ENCODE measurements at places on chromosomes 1 and 21.

GRCh38 chr21:43325968-43326715, 100.8 kb downstream of the SIK1 start:
- no peak for DNase-seq

GRCh38 chr1:108669679-108670078, 8.8 kb upstream of the HENMT1 start:
- DNase-seq, result no peak

- no peak for DNase-seq
These were observed 9.1 kb downstream of the PLOD1 start for GRCh38 chr1:11943619-11944018.

DNA sequence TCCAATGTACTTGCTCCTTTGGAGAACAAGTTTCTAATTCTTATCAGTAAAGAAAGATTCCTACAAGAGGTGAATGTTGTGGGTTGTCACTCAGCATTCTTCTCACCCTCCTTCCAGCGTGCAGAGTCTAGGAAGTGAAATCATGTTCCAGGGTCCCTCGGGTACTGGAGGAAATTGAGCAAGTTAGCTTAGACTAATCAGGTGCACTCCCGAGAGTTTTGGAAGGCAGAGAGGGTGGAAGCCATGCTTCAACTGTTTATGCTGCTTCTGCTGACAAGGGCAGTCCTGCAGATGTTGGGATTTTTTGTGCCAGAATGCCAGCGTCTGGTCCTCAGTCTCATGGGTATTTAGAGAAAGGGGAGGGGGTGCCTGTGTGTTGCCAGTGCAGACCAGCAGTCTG, 5.3 kb upstream of the C1orf115 start:
- no peak for DNase-seq

GRCh38 chr1:42742617-42743316, 2.7 kb upstream of the CLDN19 start:
- DNase-seq, result no peak

DNA sequence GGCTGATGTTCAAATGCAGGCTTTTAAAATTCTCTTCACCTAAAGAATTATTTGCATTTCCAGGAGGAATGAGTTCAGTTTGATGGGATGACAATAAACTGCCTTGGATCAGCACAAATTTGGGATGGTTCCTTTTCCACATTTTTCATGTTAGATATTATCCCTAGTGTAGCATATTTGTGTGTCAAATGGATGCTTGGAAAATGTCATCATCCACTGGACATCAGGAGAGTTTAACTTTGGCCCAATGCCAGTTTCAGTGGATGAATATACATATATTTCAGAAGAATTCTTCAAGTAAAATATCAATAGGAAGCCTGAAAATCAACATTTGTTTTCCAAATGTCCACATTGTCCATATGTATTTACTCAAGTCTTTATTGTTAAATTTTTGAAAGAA, 116.5 kb upstream of the COL24A1 start:
- DNase-seq, result no peak

DNA sequence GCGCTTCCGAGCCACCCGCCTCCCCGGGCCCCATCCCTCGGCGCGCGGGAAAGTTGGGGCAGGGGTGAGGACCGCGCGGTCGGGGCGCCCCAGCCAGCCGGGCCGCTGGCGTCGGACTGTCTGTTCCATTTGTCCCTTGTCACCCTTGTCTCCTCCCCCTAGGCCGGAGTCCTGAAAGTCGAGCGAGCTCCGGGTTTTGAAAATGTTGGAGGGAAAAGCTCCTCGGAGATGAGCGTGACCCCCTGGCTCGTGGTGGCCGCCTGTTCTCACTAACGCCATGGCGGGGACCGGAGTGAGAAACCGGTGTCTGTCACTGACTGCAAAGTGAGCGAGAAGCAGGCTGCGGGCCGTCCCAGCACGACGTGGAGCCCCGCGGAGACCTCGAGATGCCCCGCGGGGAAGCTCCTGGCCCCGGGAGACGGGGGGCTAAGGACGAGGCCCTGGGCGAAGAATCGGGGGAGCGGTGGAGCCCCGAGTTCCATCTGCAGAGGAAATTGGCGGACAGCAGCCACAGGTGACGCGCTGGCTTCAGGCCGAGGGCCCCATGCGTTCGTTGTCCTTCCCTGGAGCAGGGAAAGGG, 491 bp downstream of the PER3 start:
- DNase-seq, result no peak

DNA sequence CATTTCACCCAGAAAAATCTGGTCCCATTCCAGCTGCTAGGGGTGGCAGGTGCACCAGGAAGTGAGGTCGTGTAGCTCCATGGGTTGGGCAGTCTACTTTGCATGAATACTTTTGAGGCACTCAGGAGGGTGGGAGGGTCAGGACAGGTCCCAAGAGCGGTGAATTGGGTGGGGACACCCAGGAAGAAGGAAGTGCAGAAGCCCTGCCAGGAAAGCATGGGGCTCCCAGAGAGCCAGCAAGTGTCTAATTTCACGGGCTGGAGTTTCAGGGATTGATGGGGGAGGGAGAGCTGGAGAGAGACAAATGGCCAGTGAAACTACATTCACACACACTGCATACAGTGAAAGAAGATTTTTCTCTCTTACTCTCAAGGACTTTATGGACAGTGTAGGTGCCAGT, 137.8 kb downstream of the GALNT2 start:
- no peak for DNase-seq

GRCh38 chr1:27554759-27555699, 48.9 kb downstream of the AHDC1 start:
- no peak for DNase-seq

DNA sequence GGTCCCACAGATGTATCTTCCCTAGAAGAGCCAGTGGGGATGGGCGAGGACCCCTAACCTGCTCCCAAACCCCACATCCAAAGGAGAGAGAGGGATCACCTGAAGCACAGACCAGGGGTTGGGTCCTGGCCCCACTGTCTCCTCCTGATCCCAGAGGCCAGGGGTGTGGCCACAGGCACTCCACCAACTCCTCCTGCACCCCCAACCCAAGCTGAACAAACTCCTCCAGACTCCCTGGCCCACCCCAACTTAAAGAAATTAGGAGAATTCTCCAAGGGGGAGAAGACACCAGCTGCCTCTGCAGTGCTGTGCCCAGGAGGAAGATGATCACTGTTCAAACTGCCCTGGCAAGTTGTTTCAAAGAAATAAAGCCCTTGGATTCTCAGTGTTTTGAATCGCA, 4.5 kb upstream of the PRAMEF12 start:
- DNase-seq, result no peak

DNA sequence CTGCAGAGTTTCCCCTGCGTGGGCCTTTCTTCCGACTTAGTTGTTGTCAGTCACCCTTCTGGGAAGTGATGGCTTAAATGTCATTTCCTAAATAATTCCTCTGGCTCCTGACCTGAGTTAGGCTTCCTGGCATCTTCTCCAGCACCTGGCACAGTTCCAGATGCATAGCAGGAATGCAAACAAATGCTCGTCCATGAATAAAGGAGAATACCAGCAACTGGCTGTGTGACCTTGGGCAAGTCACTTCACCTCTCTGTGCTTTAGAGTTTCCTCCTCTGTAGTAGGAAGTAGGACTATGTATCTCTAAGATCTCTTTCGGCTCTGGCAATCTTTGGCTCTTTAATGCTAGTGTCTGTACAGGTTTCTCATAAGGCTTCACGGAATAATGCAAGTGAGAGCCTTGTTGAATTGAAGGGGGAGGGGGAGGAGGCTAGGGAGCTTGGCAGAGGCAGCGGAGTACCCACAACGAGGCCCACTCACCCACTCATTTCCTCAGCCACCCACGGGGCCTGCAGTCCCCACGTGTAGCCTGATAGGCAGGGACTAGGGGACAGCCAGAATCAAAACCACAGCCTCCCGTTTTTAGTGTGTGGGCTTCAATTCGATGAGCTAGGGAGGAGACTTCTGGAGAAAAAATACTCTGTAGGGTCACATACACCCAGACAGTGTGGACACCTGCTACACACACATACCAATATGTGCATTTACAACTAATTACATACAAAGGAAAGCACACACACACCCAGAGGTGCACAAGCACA, 48.1 kb downstream of the TENT5C start:
- no peak for DNase-seq

DNA sequence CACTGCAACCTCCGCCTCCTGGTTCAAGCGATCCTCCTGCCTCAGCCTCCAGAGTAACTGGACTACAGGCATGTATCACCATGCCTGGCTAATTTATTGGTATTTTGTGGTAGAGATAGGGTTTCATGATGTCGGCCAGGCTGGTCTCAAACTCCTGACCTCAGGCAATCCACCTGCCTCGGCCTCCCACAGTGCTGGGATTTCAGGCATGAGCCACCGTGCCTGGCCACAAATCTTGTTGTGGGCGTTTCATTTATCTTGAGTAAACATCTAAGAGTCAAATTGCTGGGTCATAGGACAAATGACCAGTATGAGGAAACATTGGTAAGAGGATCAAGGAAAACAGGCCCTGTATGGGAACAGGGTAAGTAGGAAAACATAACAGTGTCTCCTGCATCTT, 17.9 kb downstream of the TMEM200B start:
- no peak for DNase-seq

- DNase-seq, result no peak
These were observed 184.6 kb upstream of the JUN start for GRCh38 chr1:58968360-58968952.

- no peak for DNase-seq
These were observed 7.1 kb upstream of the THEM5 start for GRCh38 chr1:151860504-151861187.

- no peak for DNase-seq
These were observed 20.2 kb downstream of the MRPL37 start for GRCh38 chr1:54220004-54220811.

- no peak for DNase-seq
These were observed 8.2 kb upstream of the PEAR1 start for GRCh38 chr1:156885314-156885713.

DNA sequence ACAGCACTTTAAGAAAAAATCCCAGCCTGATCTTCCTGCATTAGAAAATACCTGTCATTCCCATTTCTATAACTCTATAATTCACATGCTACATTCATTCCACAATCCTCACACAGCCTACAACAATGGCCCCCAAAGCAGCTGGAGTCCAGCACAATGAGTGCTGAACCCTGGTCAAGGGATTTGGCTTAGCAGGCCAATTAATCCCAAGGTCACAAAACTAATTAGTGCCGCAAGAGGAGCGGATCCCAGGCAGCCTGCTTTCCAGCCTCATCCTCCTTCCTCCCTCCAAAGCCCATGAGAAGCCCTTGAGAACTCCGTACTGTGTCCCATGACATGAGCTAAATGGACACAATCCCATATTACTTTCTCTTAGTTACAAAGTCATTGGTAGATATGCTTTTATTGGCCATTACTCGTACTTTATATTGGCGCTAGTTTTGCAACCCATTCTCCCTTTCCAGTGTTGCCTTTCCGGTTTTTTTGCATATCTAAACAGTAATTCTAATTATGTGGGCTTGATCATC, 94.8 kb downstream of the DAB1 start:
- DNase-seq, result no peak

GRCh38 chr1:50700214-50700613, 259.9 kb downstream of the FAF1 start:
- no peak for DNase-seq

- DNase-seq, result no peak
These were observed 15.5 kb downstream of the LYPLAL1 start for GRCh38 chr1:219189021-219189824.

DNA sequence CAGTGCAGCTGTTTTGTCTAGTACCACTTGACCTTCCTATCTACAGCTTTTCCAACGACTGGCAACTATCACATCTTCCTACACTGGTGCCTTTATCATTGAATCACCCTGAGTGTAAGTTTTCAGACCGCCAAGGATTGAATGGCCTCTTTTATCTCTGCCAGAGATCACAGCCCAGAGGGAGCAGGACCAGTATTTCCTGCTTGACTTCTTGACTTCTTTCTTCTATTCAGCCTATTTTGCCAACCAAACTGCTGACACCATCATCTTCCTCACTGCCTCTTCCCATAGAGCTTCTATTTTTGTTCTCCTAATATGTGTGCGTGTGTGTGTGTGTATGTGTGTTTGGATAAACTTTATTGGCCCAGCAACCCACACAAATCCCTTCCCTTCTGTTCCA, 53.8 kb downstream of the SERBP1 start:
- no peak for DNase-seq

- DNase-seq, result no peak
These were observed 33.0 kb downstream of the LAMC2 start for GRCh38 chr1:183218971-183219615.

- no peak for DNase-seq
These were observed 183.7 kb upstream of the RRP15 start for GRCh38 chr1:218101409-218101808.

DNA sequence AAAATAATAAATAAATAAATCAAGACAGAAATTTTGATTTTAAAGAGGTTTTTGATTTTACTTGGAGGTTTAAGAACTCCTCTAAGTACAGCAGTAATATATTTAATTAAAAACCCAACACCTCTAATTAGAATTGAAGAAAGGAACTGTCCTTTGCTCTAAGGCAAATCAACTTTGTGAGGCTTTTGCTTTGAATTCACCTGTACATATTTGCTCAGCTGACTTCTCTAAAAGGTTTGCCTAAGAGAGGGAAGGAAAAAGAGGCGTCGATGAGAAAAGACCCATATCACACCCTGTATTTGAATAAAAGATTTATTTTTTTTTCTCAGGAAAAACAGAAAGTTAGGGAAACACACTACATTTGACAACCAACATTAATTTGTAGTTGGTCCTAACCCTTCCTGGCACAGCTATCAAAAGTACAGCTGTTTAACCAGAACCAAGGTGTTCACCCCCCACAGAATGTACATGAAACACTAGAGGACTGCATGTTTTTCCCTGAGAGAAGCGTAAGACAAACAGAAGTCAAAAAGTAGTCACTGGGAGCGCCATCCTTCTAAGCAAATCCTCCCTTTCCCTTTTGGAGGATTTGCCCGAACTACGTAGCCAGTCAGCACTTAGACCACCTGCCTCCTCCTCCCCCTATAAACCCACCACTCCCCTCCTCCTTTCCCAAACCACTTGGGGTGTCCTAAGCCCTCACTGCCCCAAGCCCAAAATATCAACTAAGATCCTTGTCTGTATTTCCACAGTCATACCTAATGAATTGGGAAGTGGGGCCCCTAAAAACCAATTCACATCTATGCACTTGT, 4.9 kb downstream of the MCL1 start:
- DNase-seq, result no peak

DNA sequence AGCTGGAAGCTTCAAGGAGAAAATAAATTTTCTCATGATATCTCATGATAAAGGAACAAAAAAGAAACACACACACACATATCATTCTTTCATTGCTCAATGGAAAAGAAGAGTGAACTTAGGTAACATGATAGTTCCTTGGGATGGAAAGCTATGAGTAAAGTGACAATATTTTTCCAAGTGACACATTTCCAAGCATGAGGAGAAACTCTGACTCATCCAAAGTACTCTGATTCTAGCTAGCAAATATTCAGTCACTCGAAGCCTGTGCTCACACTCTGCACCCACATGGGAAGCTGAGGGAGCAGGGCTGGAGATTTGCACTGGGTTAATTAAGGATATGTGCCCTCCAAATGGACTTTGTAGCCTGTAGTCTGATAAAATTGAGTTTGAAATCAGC, 222.4 kb downstream of the LRRC40 start:
- DNase-seq, result no peak

- no peak for DNase-seq
These were observed 221.3 kb downstream of the MRPL39 start for GRCh38 chr21:25385911-25386474.
